ENCODE measurements at places on chromosomes 1 and 21.

DNA sequence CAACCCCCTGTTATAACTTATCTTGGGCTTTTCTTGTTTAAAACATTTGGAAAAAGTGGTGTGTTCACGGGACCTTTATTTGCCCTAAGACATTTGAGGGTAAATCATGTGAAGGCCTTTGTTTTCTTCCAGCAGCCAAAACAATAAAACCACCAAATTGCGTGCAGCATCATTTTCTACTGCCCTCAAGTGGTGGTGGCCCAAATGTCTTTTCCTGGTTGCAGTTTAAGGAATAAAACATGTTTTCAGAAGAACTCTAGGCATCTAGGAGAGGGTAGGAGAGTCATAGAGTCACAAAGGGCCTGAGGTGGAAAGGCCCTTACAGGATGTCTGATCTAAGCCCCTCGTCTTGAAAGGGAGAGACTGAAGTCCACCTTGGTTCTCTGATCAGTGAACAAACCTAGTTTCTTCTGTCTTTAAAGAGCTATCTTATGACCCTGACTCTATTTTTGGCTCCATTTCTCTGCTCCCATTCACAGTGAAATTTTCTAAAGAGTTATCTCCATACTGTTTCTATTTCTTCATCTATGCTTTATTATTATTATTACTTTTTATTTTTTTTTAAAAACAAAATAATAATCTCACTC is 16.0 kb upstream of the EPS15 start:
- DNase-seq = peak; percentile 1

- DNase-seq = no peak
Measured at GRCh38 chr1:57017200-57017599, 51.4 kb upstream of the C8B start.

DNA sequence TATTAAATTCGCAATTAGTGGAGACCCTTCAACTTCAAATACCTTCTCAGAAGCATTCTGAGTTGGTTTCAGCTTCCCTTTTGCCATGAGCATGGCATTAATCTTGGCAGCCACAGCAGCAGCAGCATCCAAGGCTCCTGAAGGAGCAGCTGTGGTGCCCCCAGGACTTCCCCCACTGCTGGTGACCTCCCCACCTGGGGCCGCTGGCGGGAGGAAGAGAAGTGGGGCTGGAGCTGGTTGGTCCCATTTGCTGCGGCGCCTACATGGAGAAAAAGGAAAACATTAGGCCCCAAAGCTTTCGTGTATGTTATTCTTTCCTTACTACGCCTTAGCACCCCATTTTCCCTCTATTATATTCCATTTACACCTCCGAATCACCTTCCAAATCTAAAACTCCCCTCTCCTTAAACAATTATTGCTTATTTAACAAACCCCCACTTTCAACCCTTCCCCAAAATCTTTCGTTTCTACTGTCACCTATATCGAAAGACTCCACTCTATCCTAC is 569 bp downstream of the KHDC4 start:
- DNase-seq = no peak

GRCh38 chr1:1221887-1222574 is 8.1 kb upstream of the TNFRSF4 start:
- no peak for DNase-seq

- no peak for DNase-seq
Measured at GRCh38 chr1:192571668-192572067, 3.9 kb upstream of the RGS1 start.

DNA sequence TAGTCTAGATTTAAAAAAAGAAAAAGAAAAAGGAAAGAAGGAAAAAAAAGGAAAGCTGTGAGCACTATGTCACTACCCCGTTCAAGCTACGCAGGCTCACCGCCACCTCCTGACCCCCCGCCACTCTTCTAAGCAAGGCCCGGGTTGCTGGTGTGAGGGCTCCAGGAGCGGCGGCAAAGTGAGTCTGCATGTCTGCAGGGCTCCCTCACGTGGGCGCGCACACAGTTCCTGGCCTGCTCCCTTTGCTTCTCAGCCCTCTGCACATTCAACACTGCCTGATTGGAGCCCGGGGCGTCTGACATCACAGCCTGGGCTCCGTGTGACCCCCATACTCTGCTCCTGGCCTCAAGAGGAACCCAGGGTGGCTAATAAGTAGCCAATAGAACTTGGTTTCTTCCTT is 81.4 kb upstream of the TLR5 start:
- no peak for DNase-seq

- DNase-seq = no peak
Measured at GRCh38 chr21:44986471-44987291, 46.9 kb downstream of the SLX9 start.

DNA sequence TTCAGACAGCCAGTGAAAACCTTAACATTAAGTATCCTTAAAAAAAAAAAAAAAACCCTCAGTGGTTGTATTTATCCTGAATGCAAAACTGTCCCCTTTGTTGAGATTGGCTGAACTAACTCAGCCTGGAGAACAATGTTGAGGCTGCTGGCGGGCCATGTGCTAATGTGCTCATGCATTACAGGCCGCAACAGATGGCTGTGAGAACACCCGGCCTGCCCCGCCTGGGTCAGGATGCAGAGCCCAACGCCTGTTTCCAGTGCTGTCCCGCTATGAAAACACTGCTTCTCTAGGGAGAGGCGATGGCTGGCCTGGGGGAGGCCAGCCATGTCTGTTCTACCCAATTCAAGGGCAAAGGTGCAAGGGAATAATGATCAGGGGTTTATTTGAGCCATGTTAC is 13.8 kb downstream of the OLIG2 start:
- no peak for DNase-seq

DNA sequence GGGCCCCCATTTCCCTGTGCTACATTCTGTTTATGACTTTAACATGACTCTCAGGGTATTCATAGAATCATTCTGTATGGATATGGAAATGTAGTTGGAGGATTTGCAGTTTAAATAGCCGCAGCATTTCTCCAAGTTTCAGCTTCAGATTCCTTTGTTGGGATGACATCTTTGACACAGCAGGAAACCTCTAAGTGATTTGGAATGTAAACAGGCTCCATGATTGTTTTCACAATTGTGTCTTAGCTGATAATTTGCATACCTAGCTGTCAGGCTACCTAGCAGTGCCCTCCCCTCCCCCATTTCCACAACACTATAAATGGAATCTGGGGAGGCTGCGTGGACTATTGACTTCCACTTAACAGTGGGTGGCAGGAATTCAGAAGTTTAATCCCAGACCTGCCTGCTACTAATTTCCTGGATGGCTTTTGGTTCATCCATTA is 290.2 kb downstream of the HLX start:
- DNase-seq = no peak

- DNase-seq = no peak
Measured at GRCh38 chr1:86621286-86621685, 74.4 kb downstream of the CLCA4 start.

GRCh38 chr1:94031154-94031553 is 89.8 kb downstream of the ABCA4 start:
- no peak for DNase-seq

DNA sequence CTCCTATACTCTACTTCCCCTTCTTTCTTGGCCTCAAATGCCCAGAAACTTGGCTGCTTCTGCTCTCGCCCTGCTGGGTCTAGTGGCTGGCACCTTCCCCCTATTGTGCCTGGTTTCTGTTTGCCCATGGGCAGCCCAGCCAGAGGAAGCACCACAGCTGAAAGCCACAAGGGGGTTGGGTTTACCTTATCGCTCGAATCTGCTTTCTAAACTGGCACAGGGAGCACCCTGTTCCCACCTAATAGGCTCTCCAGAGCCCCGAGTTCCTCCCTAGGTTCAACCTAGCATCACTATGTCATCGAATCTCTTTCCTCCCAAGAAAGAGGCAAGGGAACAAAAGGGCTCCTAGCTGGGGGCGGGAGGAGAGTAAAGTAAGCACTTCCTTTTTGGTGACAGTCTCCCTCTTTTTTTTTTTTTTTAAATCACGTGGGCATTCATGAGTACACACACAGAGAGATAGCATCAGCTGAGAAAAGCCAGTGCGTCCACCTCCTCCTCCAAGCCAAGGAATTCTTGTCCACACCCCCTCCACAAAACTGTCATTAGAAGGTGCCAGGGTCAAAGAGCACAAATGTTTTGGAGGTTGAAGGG is 72.8 kb downstream of the PLEKHA6 start:
- no peak for DNase-seq

DNA sequence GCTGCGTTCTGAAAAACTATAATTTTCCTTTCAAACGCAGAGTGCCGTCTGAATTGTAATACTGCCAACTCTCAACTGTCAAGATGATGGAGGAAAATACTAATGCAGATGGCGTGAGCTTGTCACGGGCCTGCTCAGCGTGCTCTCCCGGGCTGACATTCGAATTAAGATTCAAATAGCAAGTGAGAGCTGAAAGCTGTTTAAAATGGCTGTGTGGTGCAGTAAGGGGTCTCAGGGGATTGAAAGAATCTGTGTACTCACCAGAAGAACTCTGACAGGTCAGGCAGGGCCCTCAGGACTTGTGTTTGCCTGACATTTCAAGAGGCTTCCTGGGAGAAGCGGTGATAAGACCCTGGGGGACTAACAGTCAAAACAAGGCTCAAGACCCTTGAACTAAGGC is 33.1 kb downstream of the ZMYND12 start:
- DNase-seq = peak; percentile 47

GRCh38 chr1:208344202-208344857 is 100.1 kb upstream of the PLXNA2 start:
- no peak for DNase-seq

DNA sequence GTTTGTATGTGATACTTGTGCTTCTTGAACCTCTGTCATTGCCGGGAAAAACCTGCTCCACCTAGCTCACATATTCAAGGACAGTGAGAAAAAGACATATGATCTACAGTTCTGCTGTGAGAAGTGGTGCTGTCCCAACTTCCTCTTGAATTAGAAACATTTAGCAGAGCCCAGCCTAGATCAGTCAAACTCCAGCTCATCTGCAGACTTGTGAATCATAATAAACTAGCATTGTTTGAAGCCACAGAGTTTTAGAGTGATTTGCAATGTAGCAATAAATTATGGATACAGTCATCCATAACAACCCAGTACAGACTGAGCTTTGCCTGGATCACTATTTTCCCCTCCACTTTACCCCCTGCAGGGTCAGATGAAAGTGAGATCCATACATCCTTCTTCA is 497.8 kb downstream of the PLA2G4A start:
- DNase-seq = no peak

DNA sequence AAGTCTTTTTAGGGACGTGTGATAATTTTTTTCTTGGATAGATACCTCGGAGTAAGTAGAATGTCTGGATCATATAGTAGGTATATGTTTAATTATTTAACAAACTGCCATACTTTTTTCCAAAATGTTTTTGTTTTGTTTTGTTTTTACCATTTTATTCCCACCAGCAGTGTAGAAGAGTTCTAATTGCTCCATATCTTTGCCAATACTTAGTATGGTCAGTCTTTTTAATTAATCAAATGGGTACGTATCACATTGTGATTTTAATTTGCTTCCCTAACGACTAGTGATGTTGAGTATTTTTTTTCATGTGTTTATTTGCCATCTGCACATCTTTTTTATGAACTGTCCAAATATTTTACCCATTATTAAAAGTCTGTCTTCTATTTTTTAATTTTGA is 23.6 kb upstream of the KCNJ6 start:
- no peak for DNase-seq

DNA sequence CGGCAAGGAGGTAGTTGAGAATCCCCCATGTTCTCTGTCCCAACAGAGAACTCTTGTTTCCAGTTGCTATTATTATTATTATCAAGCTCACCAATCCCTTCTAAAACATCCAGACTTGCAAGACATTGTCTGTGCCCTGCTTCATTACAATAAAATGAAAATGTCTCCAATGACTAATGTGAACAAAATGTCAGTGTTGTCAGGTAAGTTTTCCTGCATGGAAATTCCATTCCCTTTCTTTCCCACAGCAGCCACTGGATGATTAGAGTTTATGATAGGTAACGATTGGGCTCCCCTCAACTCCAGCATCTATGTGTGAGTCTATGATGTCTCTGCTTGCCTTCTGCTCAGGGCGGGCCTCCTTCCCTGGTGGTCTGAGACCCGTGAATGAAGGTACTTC is 8.9 kb upstream of the DYRK1A start:
- no peak for DNase-seq

DNA sequence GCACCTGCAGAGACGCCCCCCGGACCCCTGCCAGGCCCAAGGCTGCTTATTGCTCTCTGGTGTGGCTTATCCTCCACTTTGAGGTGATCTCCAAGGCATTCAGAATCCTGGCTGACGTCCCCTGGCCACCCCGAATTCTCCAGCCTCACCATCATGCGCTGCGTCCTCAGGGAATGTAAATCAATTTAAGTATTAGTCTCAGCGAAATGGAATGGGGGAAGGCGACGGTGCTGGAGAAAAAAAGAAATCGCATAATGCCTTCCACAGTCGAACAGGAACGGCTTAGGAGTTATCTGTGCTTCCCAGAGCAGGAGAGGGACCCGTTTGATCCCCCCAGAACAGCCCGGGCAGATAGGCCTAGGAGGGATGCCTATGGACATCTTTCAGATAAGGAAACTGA is 2.9 kb downstream of the EPHA8 start:
- DNase-seq = no peak

DNA sequence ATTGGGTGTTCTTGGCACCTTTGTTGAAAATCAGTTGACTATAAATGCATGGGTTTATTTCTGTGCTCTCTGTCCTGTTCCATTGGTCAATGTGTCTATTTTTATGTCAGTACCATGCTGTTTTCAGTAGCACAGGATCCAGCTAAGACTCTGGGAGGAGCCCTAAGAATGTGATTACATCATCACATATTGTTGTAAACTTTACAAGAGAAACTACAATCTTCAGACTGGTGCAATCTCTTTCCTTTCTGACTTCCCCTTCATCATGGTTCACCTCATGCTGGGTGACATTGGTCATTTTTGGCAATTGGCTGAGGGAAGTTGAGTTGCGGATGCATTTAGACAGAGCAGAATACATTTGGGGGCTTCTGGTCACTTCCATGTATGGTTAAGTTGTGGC is 88.4 kb downstream of the C21orf91 start:
- DNase-seq = no peak

- DNase-seq = no peak
Measured at GRCh38 chr1:94309216-94309615, 71.8 kb upstream of the ARHGAP29 start.

DNA sequence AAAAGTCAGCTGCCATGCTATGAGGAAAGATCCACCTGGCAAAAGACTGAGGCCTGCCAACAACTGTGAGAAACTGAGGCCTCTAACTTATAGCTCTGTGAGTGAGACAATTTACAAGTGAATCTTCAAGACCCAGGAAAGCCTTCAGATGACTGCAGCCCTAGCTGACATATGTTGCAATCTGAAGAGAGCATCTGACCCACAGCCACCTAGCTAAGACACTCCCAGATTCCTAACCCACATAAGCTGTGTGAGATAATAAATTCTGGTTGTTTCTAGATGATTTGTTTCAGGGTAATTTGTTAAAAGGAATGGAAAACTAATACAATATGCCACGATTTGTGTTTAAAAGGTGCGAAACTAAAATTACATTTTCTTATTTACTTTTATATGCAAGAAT is 55.1 kb downstream of the HFM1 start:
- no peak for DNase-seq

- no peak for DNase-seq
Measured at GRCh38 chr1:109769330-109770078, 5.8 kb upstream of the EPS8L3 start.

All from NCI-H1105 (cell line).